ENCODE measurements at places on chromosomes 12 and 14. TPM values are rescaled to one million over a fixed set of nuclear protein-coding genes. Genes with fewer than 3 reads are reported as not detected.

DNA sequence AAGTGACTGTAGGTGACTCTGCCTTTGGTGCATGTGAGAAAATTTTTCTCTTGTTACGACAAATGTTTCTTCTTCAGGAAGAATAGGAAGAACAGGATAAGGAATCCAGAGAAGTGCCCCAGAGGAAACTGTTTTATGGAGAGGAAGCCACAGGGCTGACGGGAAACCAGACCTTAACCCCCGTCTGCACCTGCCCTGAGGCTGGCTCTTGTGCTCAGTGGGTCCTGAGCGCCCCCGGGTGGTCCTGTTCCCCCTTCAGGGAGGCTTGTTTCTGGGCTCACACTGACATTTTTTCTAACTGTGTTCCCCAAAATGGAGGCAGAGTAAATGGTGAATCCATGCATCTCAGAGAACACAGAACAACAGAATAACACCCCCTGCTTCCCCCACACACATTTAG, 691.8 kb downstream of the TMEM121 start:
- peak; percentile 90 for DNase-seq

DNA sequence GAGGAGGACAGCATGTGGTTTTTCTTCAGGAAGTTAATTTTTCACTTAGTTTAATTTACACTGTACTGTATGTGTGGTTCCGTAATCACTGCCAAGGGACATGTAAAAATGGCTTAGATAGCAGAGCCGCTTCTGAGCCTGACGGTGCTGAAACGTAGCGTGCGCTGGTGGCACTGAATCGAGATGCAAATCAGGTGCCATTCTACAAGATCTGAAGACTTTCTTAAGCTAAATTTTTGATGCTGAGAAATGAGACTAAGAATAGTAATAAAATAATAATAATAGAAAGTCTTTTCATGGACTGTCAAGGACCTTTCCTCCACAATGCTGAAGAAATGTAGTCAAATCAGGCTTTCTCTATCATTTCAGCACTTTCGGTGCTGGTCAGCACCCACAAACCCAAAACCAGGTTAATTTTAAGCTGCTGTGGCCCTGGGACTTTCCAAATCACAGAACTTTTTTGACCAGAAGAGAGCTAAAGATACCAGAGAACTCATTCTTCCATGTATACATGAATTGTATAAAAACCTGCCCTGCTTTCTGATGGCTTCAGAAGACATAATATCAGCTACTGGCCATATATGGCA, 183.3 kb upstream of the LMO3 start:
- no peak for DNase-seq

GRCh38 chr14:106809615-106810014, 1283.2 kb downstream of the TMEM121 start:
- no peak for DNase-seq

DNA sequence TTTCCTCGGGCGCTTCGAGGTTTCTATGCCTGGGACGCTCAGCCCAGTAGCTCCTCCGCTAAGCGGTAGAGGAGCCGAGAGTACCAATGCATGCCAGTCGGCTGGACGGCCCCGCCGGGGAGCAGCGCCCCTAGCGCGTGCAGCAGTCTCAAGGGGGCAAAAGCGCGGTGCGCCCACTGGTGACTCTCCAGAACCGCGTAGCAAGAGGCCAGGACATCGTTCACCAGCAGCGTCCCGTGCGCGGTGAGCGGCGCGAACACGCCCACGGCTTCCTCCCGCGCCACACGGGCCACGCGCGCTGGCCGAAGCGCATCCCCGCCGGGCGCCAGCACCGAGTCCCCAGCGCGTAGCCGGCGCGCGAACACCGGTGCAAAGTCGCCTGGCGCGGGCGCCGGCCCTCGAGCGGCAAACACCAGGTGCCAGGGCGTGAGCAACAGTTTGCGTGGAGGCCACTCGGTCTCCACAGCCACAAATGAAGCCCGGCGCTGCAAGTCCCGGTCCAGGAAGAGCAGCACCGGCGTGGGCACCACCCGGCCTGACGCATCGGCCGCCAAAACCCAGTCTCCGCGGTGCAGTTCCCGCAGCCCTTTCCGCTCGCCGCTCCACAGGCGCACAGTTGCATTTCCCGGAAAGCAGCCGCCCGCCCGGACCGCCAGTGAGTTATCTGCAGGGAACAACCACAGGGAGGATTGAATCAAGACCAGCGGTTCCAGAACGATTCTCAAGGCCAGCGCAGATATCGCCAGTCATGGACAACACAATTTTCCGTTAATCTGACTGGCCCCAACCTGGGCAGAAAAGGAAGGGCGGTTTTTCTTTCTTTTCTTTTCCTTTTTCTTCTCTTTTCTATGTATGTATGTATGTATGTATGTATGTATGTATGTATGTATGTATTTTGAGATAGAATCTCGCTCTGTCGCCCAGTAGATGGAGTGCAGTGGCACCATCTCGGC, 4.5 kb downstream of the DHH start:
- DNase-seq: no peak

- DNase-seq: no peak
These were observed 242.9 kb downstream of the CHST11 start for GRCh38 chr12:104699489-104700190.

- no peak for DNase-seq
These were observed 118.6 kb downstream of the LMNTD1 start for GRCh38 chr12:25434515-25434914.

DNA sequence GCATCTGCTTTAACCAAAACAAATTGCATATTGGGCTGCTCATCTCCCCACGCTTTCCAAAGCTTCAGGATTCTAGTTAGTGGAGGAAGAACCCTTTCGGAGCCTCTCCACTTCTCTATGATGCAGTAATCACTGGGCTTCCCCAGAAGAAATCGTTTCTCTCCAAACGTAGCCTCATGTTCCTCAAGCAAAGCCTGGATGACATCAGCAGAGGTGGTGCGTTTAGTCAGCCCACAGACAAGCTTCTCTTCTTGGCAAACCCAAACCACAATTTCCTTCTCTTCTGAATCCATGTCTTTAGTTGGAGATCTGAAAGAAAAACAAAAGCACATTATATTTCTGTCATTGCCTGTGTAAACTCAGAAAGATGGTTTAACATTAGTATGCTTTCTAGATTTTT, 30.6 kb downstream of the RASSF9 start:
- no peak for DNase-seq

DNA sequence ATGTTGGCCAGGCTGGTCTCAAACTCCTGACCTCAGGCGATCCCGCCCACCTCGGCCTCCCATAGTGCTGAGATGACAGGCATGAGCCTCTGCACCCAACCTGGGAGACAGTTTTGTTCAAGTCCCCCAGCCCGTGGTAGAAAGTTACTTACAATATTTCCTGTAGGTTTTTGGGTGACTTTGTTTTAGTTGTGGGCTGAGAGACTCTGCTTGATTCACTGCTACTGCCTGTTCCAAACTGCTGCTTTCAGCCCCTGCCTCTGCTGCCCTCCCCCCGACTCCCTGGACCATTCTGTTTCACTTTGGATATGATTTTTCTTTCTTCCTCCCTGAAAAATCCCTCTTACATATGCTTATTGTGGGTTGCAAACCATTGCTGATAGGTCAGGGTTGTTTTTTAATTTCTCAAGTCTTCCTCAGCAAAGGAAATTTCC, 13.4 kb upstream of the PCNX1 start:
- DNase-seq: no peak

DNA sequence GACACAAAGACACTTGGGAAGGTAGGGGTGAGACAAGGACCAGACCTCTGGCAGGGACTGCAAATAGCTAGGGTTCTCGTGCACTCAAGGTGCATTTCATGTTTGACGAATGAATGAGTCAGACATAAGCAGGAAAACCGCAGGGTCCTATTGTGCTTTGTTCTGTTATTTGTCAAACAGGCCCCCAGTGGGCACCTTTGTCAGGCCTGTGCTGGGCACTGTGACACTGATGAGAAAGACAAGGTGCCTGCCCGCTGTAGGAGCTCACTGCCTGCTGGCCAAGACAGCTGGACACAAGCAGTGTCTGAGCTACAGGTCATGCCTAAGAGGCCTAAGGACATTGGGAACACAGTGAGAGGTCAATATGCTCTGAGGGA, 2.3 kb downstream of the OTUB2 start:
- DNase-seq: no peak

GRCh38 chr14:58628406-58628805, 9.4 kb upstream of the DACT1 start:
- DNase-seq: no peak

DNA sequence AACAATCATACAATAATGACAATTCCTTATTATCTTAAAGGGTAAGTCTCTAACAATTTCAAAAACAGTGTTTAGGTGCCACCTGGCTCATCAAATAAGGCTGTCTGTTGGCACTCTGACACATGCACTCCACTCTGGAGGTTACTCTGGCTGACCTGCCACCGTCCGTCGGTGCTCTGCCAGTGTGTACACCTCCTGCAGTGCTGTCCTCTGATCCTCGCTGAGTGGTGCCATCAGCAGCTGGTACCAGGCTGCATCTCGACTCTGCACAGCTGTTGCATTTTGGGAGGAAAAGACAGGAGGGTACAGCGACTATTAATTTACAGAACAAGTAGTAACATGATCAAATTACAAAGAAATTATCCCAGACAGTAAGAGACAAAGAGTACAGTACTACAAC, 63.9 kb downstream of the IPO8 start:
- no peak for DNase-seq

DNA sequence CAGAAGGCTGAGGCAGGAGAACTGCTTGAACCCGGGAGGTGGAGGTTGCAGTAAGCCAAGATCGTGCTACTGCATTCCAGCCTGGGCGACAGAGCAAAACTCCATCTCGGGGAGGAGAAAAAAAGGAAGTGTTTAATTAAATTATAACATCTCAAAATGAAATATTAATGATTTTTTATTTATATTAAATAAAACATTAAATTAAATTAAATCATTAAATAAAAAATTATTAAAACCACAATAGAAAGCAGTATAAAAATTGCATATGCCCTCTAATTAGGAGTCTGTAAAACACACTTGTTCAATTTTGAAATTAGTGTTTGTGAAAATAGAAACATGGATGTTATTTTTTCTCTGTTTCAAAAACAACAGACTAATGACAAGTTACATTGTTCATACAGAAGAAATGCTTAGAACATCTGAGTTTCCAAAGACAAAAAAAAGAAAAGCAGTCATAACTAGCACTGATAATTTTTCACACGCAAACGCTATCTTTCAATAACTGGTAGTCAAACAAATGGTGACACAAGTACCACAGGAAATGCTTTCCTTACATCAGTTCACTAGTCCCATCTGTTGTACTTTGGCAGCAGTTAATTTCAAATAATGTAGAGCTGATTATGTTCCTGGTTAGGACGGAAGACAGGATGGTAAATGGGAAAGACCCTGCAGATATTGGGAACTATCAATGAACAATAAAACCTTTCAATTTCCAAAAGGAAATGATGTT, 54.9 kb downstream of the HECTD4 start:
- DNase-seq: no peak

Gene LALBA
- total RNA-seq: 0.14 TPM

Gene SYNDIG1L
- under 0.01 TPM for total RNA-seq

Gene HOXC6
- total RNA-seq: 0.14 TPM

Gene SLC7A8
- total RNA-seq: 3.2 TPM

Data from thymus (tissue), 14 donors.